Activated CD8-positive, alpha-beta memory T cell treated with anti-CD3 and anti-CD28 coated beads for 4 hours (primary cell): ENCODE measurements at places on chromosomes 2 and 18.

GRCh38 chr2:72137498-72138010 is 10.1 kb downstream of the CYP26B1 start:
- DNase-seq: peak; percentile 7

DNA sequence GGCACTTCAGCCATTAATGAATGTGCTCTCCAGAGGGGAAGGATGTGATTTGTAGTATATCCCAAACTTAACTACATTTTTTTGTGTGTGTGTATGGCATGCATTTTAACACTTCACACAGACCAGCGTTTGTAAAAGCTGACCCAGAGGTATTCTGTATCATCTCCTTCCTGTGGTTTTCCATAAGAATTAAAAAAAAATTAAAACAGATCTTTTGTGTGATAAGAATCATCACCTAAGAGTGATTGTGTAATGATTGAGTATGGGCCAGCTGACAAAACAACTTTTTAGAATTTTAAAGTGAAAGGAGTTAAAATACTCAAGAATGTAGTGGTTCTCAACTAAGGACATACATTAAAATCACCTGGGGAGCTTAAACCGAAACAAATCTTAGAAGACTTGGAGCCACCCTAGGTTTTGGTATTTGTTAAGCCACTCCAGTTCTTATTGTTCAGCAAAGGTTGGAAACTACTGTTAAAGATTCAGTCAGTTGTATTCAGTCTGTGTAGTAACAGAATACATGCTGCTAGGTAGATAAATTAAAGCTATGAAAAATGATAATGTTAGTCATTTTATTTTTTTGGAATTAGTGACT is 120.1 kb downstream of the HAUS1 start:
- no peak for DNase-seq

- DNase-seq: no peak
Measured at GRCh38 chr18:37564711-37565100, 892 bp downstream of the CELF4 start.

DNA sequence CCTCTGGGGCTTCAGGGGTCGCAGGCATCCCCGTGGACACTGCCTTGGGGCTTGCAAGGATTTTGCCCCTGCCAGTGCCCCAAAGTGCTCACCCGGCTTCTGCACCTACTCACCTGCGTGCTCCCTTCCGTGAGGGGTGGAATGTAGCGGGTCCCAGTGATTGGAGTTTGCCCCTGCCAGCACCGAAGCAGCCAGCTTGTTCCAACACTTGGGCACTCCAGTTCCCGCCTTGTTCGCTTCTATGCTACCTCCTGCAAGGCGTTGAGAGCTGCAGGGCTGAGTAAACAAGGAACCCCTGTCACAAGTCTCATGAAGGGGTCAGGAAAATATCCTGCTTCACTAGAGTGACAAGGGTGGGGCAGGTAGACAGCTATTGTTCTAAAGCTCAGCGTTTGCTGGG is 631.5 kb downstream of the EPHA4 start:
- no peak for DNase-seq

- DNase-seq: no peak
Measured at GRCh38 chr2:95025406-95026319, at the start of gene MAL. MAL (plus strand) TSS chr2:95025708; CDS start chr2:95025793, 85 bp downstream.

GRCh38 chr2:37415128-37415820 is 70.8 kb downstream of the QPCT start:
- no peak for DNase-seq

DNA sequence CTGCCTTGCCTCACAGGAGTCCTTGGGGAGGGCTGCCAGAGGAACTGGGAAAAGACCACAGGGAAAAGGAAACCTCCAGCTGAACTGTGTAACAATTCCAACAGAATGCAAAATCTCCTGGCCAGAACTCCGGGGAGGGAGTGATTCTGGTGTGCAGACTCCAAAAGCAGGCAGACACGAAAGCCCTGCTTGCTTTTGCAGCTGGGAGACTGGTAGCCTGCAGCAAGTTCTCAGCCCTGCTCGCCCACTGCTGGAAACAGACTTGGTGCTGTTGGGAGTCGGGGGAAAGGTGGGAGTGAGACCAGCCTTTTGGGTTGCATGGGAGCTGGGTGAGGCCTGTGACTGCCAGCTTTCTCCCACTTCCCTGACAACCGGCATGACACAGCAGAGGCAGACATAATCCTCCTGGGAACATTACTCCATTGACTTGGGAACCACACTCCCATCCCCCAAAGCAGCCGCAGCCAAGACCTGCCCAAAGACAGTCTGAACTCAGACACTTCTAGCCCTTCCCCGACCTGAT is 26.0 kb upstream of the NMI start:
- no peak for DNase-seq

- DNase-seq: no peak
Measured at GRCh38 chr2:220107380-220107791, 480.0 kb downstream of the SLC4A3 start.

DNA sequence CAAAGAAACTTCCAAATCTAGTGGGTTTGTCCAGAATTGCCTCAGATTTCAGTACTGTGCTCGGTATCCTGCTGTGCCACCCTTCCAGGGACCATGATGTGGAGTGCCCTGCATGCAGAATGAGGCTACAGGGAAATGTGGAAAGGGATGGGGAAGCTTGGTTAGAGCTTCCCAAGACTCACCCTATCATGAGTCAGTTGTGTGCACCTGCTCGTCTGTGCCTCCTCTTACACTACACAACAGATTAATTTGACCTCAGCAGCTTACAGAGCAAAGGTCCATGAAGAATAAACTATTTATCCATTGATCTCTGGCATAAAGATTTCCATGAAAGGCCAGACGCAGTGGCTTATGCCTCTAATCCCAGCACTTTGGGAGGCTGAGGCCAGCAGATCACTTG is 21.3 kb upstream of the NCK2 start:
- no peak for DNase-seq

DNA sequence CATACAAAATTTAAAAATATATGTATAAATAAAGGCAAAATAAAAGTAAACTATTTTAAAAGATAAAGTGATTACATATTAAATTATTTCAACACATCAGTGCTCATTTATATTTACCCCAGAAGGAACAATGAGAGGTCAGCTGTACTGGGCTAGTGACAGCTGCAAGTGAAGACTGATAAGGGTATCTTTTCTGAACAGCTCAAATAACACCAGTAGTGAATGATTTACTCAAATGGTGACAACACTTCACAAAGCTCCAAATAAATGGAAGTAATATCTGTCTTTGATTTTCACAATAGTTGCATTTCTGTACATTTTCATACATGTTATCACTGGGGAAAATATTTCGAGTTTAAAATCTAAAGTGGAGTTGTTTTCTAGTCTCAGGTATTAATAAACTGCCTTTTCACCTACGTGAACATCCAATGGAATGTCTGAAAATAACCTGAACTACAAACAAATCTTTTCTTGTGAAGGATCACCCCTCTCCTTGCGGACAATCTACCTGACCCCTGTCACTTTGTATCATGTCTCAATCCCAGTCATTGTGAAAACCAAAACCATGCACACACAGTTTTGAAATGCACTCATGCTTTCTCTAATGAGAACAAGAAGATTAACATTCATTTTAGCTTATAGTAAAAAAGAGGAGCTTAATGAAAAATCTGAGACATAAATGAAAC is 1928.8 kb upstream of the CELF4 start:
- no peak for DNase-seq

- DNase-seq: no peak
Measured at GRCh38 chr2:33034784-33035183, 88.0 kb downstream of the LTBP1 start.

DNA sequence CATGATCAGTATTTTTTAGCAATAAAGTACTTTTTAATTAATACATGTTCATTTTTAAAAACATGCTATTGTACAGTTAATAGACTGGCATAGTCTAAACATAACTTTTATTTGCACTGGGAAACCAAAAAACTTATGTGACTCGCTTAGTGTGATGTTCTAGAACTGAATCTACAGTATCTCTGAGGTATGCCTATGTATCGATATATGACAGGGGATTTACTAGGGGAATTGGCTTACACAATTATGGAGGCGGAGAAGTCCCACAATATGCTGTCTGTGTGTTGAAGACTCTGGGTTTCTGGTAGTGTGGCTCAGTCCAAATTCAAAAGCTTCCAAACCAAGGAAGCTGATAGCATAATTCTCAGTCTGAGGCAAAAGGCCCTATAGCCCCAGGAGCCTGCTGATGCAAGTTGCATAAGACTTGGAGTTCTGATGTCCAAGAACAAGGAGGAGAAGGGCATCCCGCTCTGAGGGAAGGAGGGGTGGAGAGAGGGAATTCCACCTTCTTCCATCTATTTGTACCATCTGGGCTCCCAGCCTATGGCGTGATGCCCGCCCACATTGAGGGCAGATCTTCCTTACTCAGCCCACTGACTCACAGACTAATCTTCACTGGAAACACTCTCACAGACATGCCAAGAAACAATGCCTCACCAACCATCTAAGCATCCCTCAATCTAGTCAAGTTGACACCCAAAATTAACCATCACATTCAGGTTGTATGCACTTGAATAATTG is 27.5 kb downstream of the ZNF638 start:
- no peak for DNase-seq

DNA sequence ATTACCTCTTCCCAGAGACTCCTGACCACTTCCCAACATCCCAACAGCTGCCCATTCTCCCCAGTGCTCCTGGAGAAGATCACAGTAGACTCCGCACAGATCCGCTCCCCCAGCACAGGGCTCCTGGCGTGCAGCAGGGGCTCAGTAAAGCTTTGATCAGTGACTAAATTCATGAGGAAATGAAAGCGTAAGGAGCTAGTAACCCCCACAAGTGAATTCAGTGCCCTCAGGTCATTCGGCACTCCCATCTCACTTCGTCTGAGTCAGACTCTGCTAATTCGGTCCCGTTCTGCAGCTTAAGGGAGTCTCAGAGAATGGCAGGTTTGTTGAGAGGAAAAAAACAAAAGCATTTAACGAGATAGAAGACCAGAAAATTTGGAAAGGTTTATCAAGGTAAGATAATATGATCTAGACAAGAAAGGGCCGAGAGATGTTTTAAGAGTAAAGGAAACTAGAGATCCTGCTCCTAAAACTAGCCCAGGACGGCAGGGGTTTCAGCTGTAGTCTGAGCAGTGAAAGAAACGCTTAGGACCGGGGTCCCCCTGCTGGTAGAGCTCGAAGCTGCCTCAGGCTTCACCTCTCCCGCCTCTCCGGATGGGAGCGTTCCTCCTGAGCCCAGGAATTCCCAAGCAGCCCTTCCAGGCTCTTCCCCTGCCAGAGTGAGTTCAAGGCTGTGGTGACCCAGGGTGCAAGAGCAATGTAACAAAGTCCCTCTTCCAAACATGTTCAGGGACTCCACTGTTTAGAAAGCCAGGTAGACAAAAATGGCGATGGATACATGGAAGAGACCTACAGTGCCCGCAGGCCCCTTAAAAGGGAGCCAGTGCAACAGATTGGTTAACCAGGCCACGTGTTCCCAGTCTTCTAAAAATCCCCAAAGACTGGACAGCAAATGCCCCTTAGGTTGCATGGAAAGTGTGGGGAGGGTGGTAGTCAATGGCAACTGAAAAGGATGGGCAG is 127.3 kb downstream of the DNER start:
- DNase-seq: no peak

- no peak for DNase-seq
Measured at GRCh38 chr2:46942891-46943626, 27.5 kb upstream of the MCFD2 start.

DNA sequence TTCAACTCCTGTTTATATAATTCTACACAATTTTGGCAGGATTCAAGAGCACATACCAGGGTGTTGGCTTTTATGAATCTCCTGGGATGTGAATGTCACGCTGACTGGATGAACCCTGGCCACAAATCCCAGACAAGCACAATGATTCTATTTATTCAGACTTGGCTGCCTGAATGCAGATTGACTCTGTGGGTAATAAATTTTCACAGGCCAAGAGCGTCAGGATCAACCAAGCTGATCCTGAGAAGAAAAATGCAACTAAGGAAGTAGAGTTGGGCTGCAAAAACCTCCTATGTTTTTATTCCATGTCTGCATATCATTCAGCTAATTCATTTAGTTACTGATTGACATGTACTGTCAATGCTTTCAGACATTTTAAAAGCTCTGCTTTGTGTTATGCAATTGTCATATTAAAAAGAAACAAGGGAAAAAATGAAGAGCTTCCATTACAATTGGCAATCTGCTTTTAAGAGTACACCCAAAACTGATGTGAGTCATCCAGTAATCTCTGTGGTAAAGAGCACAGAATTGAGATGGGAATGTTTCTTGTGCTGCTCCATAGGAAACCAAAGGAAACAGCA is 173.0 kb upstream of the REV1 start:
- DNase-seq: no peak

GRCh38 chr18:48613589-48614404 is 75.0 kb downstream of the CTIF start:
- DNase-seq: no peak

GRCh38 chr2:8402222-8402621 is 279.6 kb upstream of the ID2 start:
- no peak for DNase-seq

DNA sequence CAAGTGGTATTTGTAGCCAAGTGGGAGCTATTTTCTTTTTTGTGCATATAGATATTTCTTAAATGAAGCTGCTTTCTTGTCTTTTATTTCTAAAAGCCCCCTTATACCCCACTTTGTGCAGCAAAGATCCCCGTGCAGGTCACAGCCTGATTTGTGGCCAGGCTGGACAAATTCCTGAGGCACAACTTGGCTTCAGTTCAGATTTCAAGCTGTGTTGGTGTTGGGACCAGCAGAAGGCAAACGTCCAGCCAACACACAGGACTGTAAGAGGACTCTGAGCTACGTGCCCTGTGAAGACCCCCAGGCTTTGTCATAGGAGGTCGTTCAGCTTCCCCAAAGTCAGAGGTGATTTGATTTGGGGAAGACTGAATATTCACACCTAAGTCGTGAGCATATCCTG is 21.9 kb downstream of the FOSL2 start:
- no peak for DNase-seq

- DNase-seq: no peak
Measured at GRCh38 chr2:134973241-134974138, 54.9 kb downstream of the CCNT2 start.

DNA sequence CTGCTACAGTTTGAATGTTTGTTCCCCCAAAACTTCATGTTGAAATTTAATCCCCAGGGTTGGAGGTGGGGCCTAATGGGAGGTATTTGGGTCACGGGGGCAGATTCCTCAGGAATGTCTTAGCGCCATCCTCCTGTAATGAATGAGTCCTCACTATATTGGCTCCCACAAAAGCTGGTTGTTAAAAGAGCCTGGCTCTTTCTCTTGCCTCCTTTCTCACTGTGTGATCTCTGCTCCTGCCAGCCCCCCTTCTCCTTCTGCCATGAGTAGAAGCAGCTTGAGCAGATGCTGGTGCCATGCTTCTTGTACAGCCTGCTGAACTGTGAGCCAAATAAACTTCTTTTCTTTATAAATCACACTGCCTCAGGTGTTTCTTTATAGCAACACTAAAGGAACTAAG is 721.0 kb upstream of the PKDCC start:
- DNase-seq: no peak

DNA sequence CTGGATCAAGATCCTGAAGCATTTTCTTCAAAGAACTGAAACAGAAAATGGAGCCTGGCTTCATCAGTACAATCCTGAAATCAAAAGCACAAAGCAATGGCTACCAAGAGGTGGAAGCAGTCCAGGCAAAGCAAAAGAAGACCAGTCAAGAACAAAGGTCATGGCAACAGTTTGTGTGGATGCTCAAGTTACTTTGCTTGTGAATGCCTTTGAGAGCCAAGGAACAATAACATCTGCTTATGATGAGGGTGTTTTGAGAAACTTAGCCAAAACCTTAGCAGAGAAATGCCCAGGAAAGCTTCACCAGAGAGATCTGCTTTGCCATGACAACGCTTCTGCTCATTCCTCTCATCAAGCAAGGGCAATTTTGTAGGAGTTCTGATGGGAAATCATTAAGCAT is 723.1 kb downstream of the TMEM182 start:
- DNase-seq: no peak
